HFF-Myc (cell line): ENCODE measurements at places on chromosomes 5 and 9.

- DNase-seq: no peak
Observed at GRCh38 chr9:134306636-134307600, 19.3 kb upstream of the RXRA start.

GRCh38 chr5:56110646-56111403 is 116.1 kb upstream of the IL6ST start:
- DNase-seq: no peak

GRCh38 chr5:115840873-115841272 is 492 bp downstream of the ATG12 start:
- no peak for DNase-seq

- no peak for DNase-seq
Observed at GRCh38 chr5:135839566-135839965, 5.1 kb downstream of the SLC25A48 start.
